Femur (tissue), 1 donor: ENCODE measurements at places on chromosomes 5 and 9.

- peak; percentile 65 for DNase-seq
These were observed 15.8 kb upstream of the UBAC1 start for GRCh38 chr9:135976944-135977343.

- DNase-seq, result peak; percentile 80
These were observed at the start of gene CCNO for GRCh38 chr5:55232985-55233928. CCNO (minus strand) TSS chr5:55233608; CDS start chr5:55233523, 85 bp downstream.

DNA sequence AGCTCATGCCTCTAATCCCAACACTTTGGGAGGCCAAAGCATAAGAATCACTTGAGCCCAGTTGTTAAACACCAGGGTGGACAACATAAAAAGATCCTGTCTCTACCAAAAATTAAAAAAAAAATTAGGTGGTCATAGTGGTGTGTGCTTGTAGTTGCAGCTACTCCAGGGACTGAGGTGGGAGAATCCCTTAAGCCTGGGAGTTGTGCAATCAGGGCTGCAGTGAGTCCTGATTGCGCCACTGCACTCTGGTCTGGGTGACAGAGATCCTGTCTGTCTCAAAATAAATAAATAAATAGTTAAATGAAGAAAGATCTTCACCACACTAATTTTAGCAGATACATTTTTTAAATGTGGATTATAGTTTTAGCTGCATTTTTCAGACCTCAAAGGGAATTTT is 433.2 kb downstream of the MAT2B start:
- no peak for DNase-seq

DNA sequence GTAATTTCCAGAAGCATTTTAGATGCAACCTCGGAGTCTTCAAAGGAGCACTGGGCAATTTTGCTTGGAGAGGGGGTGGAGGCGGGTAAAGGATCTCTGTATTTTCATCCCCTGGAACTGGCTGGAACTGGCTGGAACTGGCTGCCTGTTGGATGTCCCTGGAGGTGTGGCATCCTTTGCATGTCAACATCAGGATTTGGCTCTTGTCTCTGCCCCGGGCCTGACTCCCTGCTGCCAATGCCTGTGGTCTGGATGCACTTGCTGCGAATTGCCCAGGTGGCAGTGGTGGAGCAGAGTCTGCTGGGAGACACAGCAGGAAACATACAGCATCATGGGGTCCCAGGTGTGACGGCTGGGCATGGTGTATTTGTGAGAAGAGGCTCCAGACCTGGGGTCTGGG is 391.3 kb downstream of the GADD45G start:
- no peak for DNase-seq

GRCh38 chr5:1193591-1193985 is 7.8 kb upstream of the SLC6A19 start:
- no peak for DNase-seq

DNA sequence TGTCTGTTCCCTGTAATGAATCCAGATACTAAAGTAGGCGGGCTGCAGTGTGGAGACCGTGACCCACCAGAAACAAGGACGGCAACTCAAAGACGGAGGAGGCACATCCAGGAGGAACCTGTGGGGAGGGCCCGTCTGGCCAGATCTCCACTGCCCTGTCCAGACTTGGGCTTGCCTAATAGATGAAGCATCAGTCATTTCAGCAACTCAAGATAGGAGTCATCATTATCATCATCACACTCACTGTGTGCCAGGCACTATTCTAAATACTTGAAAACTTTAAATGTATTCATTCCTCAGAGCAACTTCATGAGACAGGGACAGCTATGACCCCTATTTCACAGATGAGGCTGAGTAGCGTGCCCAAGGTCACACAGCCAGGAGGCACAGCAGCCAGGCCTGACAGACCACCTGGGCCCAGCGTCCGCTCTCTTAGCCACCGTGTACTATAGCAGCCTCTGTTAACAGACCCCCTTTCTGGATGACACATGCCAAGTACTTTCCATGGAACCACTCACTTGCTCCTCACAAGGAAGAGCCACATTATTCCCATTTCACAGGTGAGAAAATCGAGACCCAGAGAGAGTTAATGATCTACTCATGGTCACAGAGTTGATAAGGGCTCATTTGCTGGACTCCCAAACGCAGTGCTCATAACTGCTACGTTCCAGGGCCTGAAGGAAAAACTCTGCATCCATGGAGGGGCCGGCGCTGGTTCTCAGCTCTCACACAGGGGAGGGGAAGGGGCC is 4.9 kb upstream of the IL4 start:
- no peak for DNase-seq
